Stimulated activated CD4-positive, alpha-beta T cell treated with anti-CD3 and anti-CD28 coated beads, Interleukin-1b, Interleukin-23, amount 100 ng/mL, for 4 hours (primary cell): ENCODE measurements at places on chromosomes 1 and 21.

GRCh38 chr1:176552217-176552991 lies 89.4 kb downstream of the PAPPA2 start:
- DNase-seq = no peak

GRCh38 chr1:218964471-218965185 lies 209.1 kb upstream of the LYPLAL1 start:
- no peak for DNase-seq

DNA sequence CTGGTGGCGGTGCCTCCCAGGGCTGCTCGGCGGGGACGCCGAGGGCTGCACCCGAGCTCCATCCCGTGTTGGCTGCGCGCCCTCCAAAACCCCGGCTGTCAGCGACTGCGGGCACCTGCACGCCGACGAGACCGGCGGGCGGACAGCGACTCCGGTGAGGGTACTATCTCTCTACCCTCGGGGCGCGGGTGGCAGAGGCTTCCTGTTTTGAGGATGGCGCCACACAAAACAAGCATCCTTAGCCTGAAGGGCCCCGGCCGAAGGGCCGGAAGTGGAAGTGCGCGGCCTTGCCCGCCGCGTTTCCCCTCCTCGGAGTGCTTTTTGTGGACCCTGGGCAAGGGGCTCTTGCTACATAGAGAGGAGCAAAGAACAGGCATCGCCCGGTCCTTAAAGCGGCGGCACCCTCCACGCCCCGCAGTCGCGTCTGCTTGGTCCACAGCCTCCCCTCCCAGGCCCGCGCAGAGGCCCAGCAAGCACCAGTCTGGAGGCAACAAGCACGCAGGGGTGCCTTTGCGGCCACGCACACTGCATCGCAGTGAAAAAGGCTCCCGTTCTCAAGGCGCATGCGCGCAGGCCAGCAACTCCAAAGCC lies 561 bp upstream of the COQ8A start:
- peak; percentile 46 for DNase-seq

- DNase-seq = no peak
These were observed 32.2 kb downstream of the KLHDC7A start for GRCh38 chr1:18512883-18513282.

- DNase-seq = no peak
These were observed 21.9 kb downstream of the PIGK start for GRCh38 chr1:77197351-77197750.

DNA sequence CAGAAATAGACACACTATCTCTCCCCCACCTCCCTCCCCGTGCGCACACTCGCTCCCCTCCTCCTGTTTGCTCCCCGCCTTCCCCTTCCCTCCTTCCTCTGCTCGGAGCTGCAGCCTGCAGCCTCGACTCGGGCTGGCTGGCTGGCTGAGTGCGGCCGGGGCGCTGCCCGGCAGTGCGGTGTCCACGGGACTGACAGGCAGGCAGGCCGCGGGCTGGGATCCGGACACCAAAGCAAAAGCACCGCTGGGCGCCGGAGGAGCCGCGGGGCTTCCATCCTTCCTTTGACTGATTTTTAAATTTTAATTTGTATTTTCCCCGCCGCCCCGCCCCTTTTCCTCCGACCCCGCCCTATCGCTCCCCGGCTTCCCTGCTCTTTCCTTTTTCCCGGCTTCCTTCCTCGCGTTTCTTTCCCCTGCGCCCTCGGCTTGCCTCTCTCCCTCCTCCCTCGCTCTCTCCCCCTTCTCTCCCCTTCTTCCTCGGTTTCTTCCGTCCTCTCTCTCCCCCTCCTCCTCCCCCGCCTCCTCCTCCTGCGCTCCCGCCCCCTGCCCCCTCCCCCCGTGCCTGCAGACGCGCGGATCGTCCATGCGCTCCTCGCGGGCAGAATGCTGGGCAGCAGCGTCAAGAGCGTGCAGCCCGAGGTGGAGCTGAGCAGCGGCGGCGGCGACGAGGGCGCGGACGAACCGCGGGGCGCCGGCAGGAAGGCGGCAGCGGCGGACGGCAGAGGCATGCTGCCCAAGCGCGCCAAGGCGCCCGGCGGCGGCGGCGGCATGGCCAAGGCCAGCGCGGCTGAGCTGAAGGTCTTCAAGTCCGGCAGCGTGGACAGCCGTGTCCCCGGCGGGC lies 109.4 kb downstream of the NAV1 start:
- no peak for DNase-seq

- no peak for DNase-seq
These were observed 6.8 kb downstream of the PRDM16 start for GRCh38 chr1:3075666-3076362.

GRCh38 chr1:51189421-51190073 lies 46.5 kb upstream of the RNF11 start:
- DNase-seq = peak; percentile 1

- DNase-seq = no peak
These were observed 612.0 kb downstream of the MATN1 start for GRCh38 chr1:30111431-30111830.

- DNase-seq = no peak
These were observed 3.9 kb downstream of the NEGR1 start for GRCh38 chr1:72278461-72278860.

DNA sequence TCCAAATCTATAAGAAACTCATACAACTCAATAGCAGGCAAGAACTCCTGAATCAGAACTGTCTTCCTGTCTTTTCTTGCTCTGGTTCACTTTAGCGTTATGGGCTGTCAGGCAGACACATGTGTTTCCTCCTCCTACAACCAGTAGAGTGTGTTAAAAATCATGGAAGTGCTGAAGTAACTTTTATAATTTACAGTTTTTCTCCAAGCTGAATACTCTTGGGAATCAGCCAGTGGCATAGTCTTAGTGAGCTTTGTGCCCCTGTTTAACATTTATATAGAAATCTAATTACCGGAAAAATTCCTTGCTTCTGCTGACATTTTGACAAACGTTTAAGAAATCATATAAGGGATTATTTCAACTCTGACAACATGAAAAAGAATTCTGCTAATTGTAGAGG lies 113.1 kb upstream of the RGS18 start:
- no peak for DNase-seq

DNA sequence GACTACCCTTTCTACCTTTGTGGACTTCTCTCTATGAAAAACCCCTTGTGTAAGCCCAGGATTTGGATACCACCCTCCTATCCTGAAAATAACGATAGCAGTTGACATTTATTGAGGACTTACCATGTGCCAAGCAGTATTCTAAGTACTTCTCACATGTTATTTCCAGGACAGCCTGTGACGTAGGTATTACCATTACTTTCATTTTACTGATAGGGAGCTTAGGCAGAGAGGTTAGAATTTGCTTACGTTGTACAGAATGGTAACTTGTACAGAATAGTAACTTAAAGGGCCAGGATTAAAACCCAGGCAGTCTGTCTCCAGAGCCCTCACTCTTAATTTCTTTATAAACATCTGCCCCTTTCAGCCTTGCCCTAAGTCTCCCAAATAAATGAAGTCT lies 138.3 kb downstream of the NTMT2 start:
- DNase-seq = no peak

DNA sequence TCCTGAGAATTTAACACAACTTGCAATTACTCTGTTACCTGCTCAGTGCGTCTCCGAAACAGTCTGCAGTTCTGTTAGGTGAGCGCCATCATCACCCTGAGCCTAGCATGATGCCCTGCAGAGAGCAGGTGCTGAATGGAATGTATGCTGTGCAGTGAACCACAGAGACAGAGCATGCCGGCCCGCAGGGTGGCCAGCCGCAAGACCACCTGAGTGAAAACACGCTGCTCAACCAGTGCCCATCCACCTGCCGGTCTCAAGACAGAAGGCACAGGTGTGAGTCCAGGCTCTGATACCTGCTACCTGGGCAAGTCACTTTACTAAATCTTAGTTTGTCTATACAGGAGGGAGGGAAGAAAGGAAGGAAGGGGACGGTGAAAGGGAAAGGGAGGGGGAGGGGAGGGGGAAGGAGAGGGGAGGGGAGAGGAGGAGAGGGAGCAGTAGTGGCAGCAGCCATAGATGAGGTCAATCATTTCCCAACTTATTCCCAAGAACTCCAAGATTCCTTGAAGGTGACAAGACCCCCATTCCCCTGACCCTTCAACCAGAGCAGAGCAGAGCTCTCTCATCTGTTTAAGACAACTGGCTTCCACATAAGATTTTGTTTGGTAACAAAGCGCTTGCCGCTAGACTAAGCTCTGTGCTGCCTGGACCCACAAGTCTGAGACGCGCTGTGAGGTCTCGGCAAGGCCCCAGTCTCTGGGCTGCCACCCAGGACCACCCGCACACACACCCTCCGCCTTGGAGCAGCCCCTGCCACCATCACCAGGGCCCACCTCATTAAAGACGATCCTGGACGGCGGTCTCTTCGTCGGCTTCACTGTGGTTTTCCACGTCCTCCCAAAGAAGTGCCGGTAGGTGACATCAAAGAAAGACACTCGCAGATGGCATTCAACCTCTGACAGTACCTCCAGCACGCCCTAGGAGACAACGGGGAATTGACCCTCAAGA lies 14.5 kb downstream of the NPHP4 start:
- no peak for DNase-seq

DNA sequence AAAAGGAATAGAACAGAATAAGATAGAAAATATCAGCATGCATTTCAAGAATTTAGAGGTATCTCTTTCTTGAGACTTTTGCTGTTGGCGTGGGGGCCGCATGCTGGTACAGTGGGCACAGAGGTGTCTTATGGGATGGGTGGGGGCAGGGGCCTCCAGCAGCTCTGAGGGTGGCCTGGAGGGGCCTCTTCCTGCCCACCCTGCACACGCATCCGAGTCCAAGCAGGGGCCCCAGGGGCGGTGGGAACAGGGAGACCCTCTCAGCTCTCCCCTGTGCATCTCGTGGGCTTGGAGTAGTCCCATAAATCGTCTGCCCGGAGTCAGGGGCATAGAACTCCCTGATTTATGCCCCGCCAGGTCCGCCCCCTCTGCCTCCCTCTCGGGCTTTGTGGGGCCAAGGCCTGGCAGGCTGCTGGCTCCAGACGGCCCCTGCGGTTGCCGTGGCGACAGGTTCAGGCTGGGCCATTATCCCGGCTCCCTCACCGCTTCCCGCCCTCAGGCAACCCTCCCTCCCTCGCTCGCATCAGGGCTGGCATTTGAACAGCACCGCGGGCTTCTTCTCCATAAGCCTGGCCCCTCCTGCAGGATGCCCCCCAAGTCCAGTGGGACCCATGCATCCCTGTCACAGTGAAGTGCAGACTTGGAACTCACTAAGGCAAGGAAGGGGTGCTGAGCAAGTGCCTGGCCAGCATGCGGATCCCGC lies 133.2 kb upstream of the ZBTB40 start:
- DNase-seq = no peak

DNA sequence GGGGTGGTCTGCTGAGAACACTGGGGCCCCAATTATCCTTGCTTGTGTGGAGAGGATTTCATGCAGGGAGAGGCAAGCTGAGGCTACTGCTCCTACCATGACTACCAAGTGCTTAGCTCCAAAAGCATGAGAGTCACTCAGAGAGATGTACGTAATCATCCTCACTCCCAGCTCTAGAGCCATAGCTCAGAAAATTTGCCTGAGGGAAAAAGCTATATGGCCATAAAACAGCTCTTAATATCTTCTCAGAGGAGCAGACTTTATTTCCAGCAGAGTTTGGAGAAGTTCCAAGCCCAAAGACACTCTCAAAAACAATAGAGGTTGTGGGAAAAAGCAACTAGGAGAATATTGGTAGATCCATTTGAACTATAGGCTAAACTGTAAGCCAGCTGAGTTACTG lies 106.4 kb upstream of the PBX1 start:
- no peak for DNase-seq

DNA sequence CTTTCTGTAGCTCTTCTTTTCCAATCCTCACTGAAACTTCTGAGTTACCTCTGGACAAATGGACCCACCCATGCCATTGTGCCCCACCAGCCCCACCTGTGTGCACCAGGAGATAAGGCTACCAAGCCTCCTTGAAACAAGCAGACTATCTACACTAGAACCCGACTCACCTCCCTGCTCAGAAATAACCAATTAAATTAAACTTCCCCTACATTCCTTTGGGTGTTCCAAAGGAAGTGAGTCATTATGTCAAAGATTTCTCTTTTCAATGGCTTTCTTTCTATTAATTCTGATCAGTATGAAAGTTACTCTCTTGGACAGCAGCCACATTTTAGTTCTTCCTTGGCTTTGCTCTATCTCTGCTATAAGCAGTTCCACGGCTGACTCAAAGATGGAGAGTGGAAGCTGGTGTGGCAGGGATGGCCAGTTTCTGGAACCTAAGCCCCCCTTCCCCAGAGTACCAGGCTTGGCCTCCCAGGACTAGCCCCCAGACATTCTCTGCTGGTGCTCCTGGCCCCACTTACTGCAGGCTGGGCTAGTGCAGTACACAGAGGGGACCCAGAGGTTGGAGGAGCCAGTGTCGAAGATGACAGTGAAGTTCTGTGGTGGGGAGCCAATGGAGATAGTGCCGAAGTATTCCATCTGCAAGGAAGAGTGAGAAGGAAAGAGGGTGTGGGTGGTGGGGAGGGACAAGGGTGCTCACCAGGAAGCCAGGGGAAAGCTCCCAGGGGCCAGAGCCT lies 1.9 kb downstream of the CTSE start:
- no peak for DNase-seq

- no peak for DNase-seq
These were observed 76.6 kb downstream of the LMX1A start for GRCh38 chr1:165279882-165280281.

DNA sequence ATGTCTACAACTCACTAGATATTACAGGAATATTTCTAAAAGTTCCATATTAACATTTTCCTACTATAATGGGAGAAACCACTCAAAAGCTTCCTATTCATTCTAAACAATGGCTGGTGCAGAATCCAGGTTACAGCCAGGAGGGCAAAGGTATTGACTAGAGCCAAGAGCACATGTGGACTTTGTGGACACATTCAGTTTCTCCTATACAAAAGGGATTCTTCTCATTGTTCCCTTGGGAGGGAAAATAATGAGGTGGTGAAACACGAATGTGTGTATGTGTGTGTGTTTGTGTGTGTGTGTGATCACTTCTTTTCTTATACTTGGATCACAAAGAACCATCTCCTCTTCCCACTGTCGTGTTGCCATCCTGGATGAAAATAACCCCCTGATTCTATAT lies 1000.0 kb downstream of the ADGRL2 start:
- DNase-seq = no peak

GRCh38 chr1:48196237-48196636 lies 26.3 kb upstream of the SLC5A9 start:
- no peak for DNase-seq

- no peak for DNase-seq
These were observed 8.1 kb upstream of the SLC25A34 start for GRCh38 chr1:15727866-15728534.

DNA sequence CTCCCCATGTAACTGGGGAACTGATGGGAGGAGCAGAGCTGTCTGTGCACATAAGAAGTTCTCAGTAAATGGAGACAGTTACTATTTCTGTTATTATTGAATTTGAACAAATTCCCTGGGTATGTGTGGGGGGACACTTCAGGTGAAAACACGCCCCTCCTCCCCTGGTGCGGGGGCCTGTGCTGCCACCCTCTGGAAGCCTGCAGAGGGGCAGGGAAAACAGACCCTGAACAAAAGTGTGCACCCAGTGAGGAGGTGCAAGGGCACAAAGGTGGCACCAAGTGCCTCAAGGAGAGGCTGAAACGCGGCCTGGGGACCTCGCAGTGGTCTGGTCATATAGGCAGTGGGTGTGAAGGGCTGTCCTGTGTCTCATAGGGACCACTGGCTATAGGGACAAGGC lies 18.2 kb upstream of the NADK start:
- no peak for DNase-seq
